ENCODE measurements at places on chromosomes 1 and 21.

DNA sequence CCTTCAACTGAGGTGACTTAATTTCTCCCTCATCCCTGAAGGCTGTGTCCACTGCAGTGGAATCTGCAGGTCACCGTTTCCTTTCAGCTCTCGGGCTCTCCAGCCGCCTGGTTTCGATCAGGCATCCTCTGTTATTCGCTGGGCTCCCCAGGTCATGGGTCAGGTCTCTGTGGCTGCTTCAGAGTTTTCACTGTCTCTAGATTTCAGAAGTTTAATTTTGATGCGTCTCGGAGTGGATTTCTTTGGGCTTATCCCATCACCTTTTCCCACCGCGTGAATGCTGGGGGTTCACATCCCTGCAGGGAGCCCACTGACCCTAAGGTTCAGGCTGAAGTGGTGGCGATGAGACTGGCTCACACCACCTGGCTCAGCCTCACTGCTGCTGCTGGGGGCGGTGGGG lies 3.3 kb downstream of the ACTRT2 start:
- DNase-seq = no peak

GRCh38 chr1:54399765-54400164 lies 6.4 kb downstream of the SSBP3 start:
- DNase-seq = no peak

DNA sequence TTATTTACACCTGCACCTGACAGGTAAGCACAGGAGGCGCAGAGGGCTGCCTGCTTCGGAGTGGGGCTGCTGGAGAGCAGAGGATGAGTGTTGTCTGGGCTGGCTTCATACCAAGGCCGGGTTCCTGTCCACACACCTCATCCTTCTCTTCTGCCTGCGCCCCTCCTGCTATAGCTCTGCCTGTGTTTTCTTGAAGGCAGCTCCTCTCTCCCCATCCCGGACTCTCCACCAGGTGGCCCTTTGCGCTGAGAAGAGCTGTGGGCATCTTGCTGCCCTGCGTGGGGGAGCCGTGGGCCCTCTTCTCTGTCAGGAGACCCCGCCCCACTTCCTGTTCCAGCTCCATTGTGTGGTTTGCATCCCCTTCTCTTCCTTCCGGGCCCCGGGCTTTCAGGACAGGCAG lies 35.0 kb downstream of the ARHGEF10L start:
- no peak for DNase-seq

DNA sequence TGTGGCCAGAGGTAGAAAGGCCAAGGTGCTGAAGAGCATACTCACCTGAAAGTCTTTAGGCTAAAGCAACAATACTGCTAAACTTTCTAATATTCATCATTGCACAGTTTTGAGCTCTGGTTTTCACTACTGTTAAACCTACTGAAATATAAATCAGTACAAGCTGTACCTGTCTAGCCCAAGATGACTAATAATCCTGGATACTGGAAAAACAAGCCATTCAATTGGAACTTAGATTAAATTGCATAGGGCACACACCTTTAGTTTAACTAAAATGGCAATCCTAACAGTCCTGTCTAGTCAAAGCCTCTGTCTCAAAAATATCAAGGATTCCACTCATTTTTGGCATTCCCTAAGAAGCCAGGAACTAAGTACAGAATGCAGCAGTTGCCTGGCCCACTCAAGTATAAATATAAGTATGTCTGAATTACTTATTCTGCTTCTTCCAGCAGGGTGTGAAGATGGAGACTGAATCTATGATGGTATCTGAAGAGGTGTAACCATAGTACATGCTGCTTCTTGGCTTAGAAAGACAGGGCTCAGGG lies 3.1 kb downstream of the CHML start:
- DNase-seq = no peak

DNA sequence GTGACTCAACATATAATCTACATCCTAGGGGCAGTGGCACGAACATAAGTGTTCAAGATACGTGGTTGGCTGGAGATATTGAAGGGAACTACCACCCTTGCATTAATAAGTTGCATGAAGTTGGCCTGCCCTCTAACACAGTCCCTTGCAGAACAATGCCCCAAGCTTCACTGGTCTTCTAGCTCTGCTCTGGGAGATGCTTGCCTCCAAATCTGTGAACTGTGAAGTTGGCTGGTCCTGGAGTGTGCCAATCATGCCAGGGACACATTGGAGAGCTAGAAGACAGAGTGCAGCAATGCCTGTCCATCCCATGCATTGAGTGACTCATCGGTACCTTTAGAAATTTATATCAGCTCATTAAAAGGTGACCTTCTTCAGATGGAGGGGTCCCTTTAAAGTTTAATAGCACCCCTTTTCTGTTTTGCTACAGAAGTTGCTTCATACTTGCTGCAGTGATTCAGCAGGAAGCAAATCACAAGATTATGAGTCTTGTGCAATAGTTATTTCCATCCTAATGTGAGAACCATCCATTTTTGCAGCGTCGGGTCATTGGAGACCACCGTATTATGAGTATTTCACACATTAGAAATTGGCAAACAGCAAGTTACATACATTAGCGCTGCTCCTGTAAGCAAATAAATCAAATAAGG lies 55.2 kb upstream of the KAZN start:
- no peak for DNase-seq

DNA sequence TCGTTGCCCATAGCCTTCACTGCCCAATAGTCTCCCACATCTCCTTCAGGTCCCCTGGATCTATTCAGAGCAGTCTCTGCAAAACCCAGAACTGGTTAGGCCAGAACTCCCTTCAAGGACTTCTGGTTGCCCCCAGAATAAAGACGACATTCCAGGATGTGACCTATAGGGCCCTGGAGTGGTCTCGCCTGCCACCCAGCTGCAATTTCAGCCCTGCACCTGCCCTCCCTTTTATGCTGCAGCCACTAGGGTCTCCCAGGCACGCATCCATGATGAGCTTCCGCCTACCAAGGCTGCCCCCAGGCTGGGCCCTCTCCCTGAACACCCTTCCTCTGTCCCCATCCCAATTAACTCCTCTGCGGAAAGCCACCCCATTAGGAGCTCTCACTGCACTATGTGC lies 7.2 kb upstream of the TSPEAR start:
- DNase-seq = no peak

- DNase-seq = no peak
Measured at GRCh38 chr1:169395955-169396354, 28.0 kb downstream of the BLZF1 start.

DNA sequence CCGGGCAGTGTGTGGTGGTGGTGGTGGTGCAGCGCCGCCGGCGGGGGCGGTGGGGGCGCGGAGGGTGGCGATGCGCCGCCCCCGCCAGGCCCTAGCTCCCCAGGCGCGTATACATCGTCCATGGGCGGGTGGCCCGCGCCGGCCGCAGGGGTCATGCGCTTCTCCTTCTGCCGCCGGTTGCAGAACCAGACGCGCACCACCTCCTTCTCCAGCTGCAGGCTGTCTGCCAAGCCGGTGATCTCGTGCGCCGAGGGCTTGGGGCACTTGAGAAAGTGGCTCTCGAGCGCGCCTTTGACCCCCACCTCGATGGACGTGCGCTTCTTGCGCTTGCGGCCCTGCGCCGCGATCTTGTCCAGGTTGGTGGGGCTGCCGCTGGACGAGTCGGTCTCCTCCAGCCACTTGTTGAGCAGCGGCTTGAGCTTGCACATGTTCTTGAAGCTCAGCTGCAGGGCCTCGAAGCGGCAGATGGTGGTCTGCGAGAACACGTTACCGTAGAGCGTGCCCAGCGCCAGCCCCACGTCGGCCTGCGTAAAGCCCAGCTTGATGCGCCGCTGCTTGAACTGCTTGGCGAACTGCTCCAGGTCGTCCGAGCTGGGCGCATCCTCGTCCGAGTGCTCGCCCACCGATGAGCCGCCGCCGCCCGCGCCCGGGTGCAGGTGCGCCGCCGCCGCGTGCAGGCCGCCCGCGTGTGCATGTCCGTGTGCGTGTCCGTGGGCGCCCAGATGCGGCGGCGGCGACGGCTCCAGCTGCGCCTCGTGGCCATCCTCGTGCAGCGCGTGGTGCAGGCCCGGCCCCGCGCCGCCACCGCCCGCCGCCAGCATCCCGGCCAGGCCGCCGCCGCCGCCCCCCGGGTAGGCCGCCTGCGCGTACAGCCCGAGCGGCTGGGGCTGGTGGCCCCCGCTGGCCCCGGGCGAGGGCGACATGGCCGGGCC lies 926 bp downstream of the POU3F1 start:
- no peak for DNase-seq

DNA sequence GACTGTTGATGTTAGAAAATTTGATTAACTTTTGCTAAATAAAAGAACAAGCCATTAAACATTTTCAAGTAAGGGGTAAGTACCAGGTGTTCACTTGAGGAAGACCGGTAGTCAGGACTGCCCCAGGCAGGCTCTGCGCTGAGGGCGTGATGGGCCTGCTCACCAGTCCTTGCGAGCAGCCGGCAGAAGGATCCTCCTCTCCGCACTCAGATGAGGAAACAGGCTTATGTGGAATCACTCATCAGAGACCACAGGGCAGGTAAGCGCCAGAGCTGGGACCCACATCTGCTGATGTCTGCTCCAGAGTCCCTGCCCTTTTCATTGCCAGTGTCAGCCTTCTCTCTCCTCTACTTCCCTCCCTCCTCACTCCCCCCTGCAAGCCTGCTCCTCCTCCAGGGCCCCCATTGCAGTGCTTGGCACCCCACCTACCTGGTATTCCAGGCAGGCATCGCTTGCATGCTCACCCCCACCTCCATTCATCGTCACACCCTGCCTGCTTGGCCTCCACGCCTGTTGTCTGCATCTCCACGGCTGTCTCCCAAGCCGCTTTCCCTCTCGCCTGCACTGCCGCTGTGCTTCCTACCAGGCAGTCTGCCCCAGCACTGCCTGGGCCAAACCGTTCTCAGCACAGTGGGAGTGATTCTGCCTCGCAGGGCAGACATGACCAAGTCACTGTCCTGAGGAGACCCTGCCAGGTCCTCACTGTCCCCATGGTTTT lies 24.7 kb upstream of the KDM4A start:
- no peak for DNase-seq

- DNase-seq = no peak
Measured at GRCh38 chr21:36915014-36915695, 51.3 kb downstream of the HLCS start.

- no peak for DNase-seq
Measured at GRCh38 chr1:186078245-186078644, 296.8 kb downstream of the TPR start.

GRCh38 chr1:3986686-3987218 lies 86.7 kb upstream of the C1orf174 start:
- DNase-seq = no peak
